Stimulated activated CD4-positive, alpha-beta T cell treated with anti-CD3 and anti-CD28 coated beads, Interleukin-15, amount 100 ng/mL, for 24 hours (primary cell): ENCODE measurements at places on chromosomes 16 and 17.
A peak's percentile ranks its signal among the peaks of the same experiment; 100 is the strongest.

DNA sequence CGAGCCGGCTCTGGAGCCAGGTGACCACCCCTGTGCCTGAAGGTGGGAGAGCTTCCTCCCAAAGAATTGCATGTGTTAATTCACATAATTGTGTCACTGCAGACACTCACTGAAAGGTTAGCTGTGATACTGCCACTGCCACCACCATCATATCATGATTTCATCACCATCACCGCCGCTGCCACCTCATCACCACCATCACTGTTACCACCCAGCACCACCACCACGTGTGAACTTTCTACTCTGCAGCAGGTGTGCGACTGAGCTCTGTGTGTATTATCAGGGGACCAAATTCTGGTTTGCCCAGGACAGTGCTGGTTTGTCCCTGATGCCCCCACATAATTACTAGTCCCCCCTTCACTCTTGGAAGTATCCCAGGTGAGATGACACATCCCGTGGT, 15.2 kb downstream of the BCAR1 start:
- DNase-seq: peak; percentile 48

GRCh38 chr17:53336281-53336680, 486.4 kb upstream of the KIF2B start:
- no peak for DNase-seq

DNA sequence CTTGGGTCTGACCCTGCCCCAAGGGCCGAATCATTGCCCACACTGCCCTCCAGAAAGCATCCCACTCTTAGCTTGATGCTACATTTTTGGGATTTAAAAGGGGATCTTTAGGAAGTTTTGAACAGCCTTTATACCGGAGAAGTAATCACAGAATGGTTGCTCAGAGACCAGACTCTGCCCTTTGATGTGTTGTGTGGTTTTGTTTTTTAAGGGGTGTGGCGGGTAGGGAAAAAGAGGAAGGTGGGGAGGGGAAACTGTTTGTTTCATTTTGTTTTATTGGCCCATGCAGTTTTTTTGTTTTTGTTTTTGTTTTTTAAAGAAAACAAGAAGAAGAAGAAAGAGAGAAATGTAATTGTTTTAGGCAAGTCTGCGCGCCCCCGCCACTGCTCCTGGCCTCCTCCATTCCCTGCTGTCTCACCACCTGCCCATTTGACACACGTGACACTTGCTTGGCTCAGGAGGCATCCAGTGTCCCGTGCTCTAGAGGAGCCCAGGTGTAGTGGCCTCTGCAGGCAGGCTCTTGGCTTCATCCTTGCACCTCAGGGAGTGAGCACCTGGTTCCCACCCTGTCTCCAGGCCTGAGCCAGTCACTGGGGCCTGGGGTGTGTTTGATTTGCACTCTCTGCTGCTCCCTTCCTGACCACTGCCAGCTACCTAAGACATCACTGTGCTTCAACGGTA, 35.7 kb downstream of the GNAO1 start:
- DNase-seq: no peak

GRCh38 chr17:66087073-66087472, 104.9 kb downstream of the CEP112 start:
- DNase-seq: no peak

- DNase-seq: no peak
These were observed 39.2 kb upstream of the CBX4 start for GRCh38 chr17:79878329-79878947.

GRCh38 chr17:76996741-76997694, 128.8 kb downstream of the MGAT5B start:
- DNase-seq: peak; percentile 22
